ENCODE measurements at places on chromosomes 13 and 19.

DNA sequence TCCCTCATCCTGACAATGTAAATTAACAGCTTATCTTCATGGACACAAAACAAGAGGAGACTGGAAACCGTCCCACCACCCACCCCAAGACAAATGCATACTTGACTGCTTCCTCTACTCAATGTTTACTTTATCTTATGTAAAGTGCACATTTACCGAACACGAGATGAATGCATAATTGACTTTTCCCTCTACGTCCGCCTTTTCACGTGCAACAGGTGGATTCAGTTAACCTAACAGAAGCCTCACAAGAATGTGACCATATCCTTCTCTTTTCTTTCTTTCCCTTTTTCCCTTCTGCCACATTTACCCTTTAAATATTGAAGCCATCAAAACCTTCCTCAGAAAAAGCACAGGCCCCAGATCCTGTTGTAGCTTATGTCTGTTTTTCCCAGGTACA lies 468.0 kb downstream of the UQCRFS1 start:
- DNase-seq = no peak

GRCh38 chr13:109665781-109666249 lies 120.6 kb downstream of the IRS2 start:
- DNase-seq = no peak

- DNase-seq = no peak
Measured at GRCh38 chr19:58361900-58362271, 665 bp downstream of the ZNF497 start.

DNA sequence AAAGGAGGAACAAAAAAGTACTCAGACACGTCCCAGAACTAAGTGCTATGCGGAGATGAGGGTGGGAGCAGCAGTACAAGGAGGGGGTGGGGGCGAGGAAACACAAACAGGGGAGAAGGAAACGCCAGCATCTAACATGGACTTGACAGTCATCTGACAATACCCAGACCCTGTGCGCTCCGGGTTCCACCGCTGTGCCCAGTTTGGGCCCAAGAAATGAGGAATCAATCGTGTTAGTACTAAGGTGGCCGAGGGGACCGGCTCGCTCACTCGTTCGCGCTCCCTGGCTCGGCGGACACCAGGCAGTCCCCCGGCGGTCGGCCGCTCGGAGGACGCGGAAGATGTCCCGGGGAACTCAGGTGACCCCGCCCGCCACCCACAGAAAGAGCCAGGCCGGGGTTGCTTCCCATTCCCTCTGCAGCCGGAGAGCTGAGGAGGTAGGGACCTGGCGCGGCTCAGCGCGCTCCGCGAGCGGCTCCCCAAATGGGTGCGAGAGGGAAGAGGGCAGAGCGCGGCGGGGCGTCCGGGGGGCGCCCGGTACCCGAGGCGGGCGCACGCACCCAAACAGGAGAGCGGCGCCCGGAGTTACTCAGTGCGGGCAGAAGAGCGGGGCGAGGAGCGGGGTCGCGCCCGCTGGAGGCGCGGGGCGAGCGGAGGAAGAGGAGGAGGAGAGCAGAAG lies 616 bp downstream of the TSHZ3 start:
- no peak for DNase-seq

- peak; percentile 64 for DNase-seq
Measured at GRCh38 chr19:2648528-2648937, 54.0 kb downstream of the GNG7 start.

GRCh38 chr19:20669263-20669662 lies 7.9 kb upstream of the ZNF626 start:
- no peak for DNase-seq

DNA sequence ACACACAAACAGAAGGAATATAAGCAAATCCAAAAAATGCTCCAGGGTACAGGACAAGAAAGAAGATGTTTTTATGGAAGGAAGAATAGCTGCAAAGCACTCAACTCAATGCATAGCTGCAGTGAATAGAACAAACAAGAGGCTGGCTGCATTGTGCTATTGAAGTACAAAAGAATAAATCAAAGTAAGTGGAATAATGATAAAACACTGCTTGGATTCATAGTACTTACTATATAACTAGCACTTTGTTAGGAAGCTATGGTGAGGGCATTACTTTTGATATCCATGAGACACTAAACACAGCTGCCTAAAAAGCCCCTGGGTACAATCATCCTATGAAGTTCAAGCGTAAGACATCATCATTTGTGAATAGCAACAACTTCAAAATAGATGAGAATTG lies 350.1 kb downstream of the PCDH9 start:
- no peak for DNase-seq

DNA sequence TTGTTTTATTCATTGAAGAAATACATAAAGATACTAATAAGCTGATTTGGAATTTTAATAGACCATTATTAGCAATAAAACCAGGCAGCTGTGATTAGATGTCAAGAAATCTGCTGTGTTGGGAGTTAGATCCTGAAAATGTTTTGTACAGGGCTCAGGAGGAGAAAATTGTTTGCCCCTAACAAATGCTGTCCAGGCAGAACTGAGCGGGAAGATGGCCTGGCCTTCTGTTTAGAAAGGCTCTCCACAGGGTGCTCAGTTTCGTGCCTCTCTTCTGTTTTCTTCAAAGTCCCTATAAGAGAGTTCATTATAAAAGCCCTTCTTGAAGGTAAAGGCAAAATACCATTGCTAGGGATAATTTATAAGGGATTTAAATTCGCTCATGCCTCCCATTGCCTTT lies 64.1 kb downstream of the ERCC5 start:
- DNase-seq = no peak

GRCh38 chr13:99380921-99381645 lies 73.9 kb upstream of the GPR183 start:
- DNase-seq = no peak

GRCh38 chr13:99031832-99032231 lies 54.0 kb upstream of the DOCK9 start:
- DNase-seq = no peak

DNA sequence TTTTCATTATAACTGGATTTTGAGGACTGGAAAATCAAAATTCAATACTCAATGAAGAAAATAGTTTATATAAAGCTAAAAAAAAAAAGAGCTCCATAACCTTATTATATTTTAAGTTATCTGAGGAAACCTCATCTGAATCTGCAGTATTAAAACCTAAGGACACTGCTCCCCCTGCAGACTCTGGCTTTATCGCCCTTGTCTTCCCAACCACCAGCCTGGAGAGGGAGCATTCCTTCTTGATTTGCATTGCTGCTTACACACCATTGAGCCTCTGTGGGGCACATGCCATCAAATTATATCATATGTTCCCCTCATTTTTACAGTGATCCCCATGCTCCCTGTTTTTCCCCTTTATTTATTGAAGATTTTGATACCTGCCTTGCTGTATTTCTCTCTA lies 871.4 kb upstream of the GPC6 start:
- no peak for DNase-seq

GRCh38 chr19:2858864-2859263 lies 8.3 kb upstream of the ZNF556 start:
- DNase-seq = no peak

- DNase-seq = no peak
Measured at GRCh38 chr13:82698383-82698782, 1183.9 kb downstream of the SLITRK1 start.

DNA sequence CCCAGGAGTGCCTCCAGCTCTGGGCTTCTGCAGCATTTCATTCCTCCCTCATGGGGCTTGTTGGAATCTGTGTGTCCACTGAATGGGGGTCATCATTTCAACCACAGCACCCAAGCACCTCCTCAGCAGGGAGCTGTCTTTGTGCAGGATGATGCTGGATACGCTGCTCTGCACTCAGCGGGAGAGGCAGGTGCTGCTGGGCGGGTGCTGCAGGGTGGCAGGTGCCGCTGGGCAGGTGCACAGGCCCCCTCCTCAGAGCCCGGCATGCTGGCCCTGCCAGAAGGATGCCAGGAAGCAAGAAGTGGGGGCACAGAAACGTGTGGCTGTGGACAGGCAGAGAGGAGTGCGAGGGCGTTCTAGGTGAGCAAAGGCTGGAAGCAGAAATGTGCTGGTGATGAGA lies 121.8 kb upstream of the VSTM2B start:
- DNase-seq = no peak

GRCh38 chr19:39150807-39151600 lies 25.4 kb downstream of the PAK4 start:
- DNase-seq = no peak

DNA sequence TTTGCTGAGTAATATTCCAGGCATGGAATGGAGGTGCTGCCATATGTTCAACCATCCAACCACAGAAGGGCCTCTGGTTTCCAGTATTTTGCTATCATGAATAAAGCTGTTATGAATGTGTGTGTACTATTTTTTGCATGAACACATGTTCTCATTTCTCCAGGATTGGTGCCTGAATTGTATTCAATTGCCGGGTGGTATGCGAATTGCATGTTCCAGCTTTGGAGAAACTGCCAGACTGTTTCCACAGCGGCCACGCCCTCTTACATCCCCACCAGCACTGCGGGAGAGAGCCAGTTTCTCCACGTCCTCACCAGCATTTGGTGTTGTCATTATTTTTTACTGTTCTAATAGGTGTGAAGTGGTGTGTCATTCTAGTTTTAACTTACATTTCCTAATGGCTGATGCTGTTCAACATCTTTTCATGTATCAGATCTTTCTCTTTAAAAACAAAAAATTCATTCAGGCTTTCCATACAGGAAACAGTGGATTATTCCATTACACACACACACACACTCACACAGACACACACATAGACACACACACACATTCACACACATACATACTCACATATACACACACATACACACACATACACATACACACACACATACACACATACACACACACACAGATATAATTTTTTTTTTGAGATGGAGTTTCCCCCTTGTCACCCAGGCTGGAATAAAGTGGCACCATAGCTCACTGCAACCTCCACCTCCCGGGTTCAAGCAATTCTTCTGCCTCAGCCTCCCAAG lies 154.1 kb downstream of the PTPRS start:
- DNase-seq = no peak

GRCh38 chr19:3645726-3646125 lies 19.1 kb upstream of the CACTIN start:
- DNase-seq = no peak

All from T-helper 1 cell (primary cell).